ENCODE measurements at places on chromosomes 2 and 18.
A peak's percentile ranks its signal among the peaks of the same experiment; 100 is the strongest.

GRCh38 chr2:8333177-8333831 lies 348.6 kb upstream of the ID2 start:
- DNase-seq = no peak

GRCh38 chr2:210899131-210899530 lies 342.7 kb downstream of the CPS1 start:
- DNase-seq = no peak

GRCh38 chr2:143193121-143193520 lies 63.9 kb downstream of the ARHGAP15 start:
- DNase-seq = no peak

- DNase-seq = no peak
Measured at GRCh38 chr2:7089898-7090510, 172.8 kb downstream of the RNF144A start.

GRCh38 chr2:86249579-86250391 lies 50.5 kb downstream of the MRPL35 start:
- DNase-seq = peak; percentile 62

DNA sequence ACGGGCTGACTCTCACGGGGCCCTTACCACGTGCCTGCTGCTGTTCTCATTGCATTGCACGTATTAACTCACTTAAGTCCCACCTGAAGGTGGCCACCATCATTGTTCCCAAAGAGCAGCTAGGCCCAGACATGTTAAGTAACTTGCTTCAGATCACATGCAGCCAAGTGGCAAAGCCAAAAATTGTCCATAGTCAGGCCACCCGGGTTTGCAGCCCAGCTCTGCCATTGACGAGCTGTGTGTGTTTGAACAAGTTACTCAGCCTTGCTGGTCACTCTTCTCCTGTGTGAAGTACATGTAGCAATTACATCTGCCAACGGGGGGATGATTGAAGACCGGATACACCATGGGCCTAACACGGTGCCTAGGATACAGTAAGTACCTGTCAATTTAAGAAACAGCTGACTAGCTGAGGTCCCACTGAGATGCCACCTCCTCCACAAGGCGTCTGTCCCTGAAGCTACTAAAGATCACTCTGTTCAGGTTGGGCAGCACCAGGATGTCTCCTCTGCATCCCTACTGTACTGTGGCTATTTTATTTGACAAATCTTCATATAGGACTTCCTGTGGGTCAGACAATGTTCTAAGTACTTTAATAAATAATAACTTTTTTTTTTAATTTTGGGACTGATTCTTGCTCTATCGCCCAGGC lies 154.2 kb upstream of the MYCN start:
- DNase-seq = no peak

DNA sequence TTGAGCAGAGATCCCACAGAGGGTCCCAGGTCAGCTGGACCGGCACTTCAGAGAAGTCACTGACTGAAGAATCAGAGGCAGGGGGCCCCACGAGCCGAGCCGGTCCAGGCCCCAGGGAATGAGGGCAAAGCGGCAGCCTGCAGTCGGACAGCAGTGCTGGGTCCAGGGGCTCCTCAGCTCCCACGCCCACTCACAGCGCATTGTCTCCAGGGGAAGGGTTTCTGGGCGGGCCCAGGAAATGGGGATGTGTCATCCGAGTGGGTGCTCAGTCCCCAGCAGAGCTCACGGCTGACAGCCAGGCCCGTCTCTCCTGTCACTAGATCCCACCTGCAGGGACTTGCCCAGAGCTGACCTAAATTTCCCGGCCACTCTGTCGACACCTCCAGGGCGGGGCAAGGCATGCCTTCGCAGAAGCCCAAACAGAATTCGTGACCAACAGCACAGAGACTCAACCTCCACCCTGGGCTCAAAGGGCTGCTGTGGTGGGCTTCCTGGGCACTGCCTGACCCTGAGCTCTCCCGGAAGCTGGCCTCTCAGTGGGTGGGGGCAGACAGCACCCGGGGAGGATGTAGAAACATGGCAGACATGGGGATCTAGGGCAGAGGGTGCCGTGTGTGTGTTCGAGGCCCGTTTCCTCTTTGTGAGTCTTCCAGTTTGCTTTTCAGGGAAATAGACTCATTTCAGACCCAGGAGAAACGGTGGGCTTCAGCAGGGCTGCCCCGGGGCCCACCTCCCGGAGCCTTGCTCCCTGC lies 42.1 kb upstream of the TAF1B start:
- DNase-seq = no peak

- no peak for DNase-seq
Measured at GRCh38 chr2:1728821-1729220, 15.5 kb downstream of the PXDN start.

- no peak for DNase-seq
Measured at GRCh38 chr2:65716698-65717097, 284.3 kb upstream of the SPRED2 start.
